Cortex of kidney (tissue), 1 donor: ENCODE measurements at places on chromosomes 5 and 9.

DNA sequence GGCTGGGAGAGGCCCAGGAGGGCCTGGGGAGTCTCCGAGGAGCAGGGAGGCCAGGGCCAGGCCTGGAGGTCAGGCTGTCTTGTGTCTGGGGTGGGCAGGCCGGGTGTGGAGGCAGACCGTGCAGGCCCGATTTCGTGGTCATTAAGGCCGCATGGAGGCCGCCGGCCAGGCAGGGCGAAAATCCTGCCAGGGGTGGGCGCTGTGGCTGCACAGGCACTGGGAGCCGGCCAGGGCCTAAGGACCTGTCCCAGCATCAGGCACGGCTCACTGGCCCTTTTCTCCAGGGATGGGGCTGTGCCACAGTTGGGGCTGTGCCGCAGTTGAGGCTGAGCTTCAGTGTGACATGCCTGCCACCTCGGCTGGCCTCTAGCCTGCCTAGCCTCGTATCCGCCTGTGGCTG lies 35.9 kb downstream of the ASS1 start:
- DNase-seq: no peak

DNA sequence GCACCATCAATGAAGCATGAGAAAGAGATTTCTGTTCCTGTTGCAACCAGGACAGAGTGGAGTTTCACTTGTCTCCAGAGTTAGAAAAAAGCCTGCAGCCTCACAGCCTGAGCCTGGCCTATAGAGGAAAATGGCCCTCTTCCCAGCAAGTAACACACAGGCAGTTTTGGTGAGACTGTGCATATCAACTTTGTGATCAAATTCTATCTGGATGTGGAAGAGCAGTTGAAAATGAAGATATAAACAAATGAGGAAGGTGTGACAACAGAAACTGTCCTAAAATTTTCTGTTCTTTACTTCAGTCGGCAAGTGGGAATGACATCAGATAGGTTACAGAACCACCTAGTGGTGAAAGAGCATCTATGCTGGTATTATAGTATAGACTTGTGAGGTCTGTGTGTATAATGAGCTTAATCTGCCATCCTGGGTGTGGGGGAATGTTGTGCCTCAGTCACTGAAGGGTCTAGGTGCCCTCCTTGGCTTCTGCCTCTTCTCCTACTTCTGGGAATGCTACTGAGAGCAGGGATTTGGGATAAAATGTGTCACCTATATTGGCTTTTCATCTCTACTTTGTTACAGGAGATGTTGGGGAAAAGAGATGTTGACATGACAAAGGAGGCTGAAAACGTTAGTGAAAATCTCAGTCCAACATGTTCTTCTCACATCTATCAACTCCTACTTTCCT lies 28.2 kb downstream of the YIPF5 start:
- no peak for DNase-seq

- no peak for DNase-seq
Measured at GRCh38 chr5:543755-544674, 19.8 kb upstream of the SLC9A3 start.

DNA sequence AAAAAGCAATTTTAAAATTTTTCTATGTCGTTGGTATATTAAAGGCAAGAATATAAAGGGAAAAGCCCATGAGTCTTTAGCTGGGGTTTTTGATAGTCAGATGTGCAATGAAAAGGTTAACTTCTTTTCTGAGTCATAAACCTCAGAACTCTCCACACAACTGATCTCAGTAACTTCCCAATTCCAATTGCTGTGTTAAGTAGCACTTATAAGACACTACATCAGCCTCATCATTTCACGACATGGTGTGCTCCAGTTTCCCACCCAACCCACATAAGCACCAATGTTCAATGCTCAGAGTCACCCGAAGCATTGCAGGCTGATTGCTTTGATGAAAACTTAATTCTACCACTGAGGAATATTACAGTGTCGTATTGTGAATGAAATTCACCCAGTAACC lies 155.8 kb downstream of the TSSK1B start:
- no peak for DNase-seq

GRCh38 chr9:95071450-95071849 lies 246.1 kb downstream of the FANCC start:
- DNase-seq: no peak

- DNase-seq: no peak
Measured at GRCh38 chr9:1492156-1492555, 442.0 kb downstream of the DMRT2 start.

DNA sequence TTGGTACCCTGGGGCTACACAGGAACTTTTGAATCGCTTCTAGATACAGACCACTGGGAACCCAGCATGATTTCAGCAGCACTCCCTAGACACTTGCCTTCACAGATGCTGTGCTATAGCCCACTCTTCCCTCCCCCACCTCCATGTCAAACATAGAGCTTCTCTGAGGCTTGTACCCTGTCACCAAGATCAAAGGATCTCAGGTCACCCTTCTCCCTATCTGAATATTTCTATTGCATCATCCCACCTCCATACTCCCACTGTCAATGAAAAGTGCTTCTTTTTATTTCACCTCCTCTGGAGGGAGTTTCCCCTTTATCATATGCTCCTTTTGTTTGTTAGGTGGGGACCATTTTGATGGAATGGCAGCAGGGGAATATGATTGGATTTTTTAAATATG lies 29.2 kb upstream of the PHF24 start:
- DNase-seq: no peak

- DNase-seq: no peak
Measured at GRCh38 chr5:71719063-71719964, at the start of gene CARTPT. Gene CARTPT (plus strand): TSS chr5:71719275. CDS start chr5:71719294, 19 bp downstream.

DNA sequence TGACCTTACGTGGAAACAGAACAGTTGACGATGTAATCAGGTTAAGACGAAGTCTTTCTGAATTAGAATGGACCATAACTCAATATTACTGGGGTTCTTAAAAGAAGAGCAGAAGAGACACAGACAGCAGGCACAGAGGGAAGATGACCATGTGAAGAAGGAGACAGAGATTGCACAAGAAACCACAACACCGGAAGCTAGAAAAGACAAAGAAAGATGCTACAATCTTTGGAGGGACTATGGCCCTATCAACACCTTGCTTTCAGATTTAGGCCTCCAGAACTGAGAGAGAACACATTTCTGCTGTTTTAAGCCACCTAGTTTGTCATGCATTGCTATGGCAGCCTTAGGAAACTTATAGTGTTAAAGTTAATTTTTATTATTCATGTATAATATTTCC lies 27.1 kb downstream of the CDH9 start:
- DNase-seq: no peak

- DNase-seq: no peak
Measured at GRCh38 chr9:16191691-16192402, 639.0 kb downstream of the CCDC171 start.

GRCh38 chr9:137134191-137134590 lies 4.8 kb upstream of the GRIN1 start:
- DNase-seq: no peak

DNA sequence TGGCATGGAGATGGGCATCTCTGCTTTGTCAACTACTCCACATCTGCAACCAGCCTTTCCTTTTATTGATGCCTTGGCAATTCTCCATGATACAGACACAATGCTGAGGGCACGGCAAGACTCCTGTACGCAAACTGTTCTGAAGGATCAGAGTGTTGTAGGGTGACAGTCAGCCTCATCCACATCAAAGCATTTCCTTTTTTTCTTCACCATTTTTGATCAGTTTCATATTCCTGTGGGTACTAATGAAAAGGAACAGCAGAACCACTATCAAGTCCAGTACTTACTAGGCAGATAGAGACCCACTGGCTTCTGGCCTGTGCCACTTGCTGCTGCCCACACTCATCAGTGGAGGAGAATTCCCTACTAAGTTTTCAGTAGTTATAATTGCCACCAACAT lies 181.6 kb downstream of the PALM2AKAP2 start:
- no peak for DNase-seq

GRCh38 chr5:9502864-9503263 lies 43.0 kb downstream of the SEMA5A start:
- DNase-seq: no peak

GRCh38 chr5:91302958-91303357 lies 80.2 kb downstream of the ARRDC3 start:
- no peak for DNase-seq

DNA sequence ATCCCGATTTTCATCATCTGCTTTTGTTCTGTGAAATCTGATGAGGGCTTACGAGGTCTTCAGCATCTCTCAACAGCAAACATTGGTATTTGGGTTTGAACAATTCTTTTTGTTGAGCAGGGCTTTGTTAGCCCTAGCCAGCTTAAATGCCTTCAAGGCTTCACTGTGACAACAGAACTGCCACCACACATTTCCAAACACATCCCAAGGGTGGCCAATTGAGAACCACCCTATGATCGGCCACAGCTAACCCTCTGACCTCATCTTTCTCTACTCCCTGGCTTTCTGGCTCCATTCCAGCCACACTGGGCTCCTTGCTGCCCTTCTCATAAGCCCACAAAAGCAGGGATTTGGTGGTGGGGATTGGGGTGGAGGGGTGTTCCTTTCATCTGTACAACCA lies 17.6 kb downstream of the MTX3 start:
- no peak for DNase-seq

DNA sequence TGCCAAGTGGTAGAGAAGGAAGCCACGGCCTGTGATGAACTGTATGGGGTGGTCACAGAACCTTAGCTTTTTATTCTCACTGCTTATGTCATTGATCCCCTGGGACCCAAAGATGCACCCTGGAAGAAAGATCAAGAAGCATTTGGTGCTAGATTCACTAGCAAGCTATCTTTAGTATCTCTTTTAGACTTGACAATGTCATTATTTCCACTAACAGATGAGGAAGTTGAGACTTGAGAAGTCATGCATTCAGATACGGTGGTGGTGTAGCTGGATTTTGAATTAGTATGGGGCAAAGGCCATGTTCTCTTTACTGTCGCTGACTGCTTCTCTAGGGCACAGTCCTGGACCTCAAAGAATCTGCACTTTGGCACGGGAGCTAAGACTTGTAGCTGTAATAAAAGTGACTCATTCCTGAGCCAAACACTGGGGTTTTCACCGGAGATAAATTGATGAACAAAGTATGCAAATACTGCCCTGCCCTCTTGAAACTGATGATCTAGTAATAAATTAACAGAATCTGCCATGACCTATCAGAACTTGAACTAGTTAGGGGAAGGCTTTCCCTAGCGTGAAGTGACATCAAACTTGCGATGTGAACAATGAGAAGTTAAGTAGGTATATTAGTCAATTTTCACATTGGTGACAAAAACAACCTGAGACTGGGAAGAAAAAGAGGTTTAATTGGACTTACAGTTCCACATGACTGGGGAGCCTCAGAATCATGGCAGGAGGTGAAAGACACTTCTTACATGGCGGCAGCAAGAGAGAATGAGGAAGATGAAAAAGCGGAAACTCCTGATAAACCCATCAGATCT lies 5.4 kb downstream of the GDA start:
- no peak for DNase-seq

- no peak for DNase-seq
Measured at GRCh38 chr9:37036371-37036775, 2.3 kb upstream of the PAX5 start.

- DNase-seq: no peak
Measured at GRCh38 chr9:136362450-136362784, 1.1 kb downstream of the DNLZ start.

- DNase-seq: no peak
Measured at GRCh38 chr9:70385426-70385825, 29.0 kb downstream of the KLF9 start.

- no peak for DNase-seq
Measured at GRCh38 chr5:122442938-122443337, 130.9 kb downstream of the SNCAIP start.

- no peak for DNase-seq
Measured at GRCh38 chr5:19001539-19001938, 986.5 kb downstream of the CDH18 start.

DNA sequence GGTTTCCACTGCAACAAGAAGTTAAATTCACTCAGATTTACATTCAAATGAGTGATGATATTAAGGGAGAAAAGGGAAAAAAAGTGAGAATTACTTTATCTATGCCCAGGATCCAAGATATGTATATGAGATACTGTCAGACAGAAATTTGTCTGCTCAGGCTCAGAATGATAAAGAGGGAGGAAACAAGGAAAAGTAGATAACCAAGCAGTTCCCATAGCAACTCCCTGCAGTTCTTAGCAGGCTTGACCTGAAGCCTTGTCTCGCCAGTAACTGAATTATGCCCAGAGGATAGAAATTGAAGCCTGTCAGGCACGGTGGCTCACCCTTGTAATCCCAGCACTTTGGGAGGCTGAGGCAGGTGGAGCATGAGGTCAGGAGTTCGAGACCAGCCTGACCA lies 304.4 kb downstream of the TLE1 start:
- no peak for DNase-seq

GRCh38 chr9:17005056-17005823 lies 129.6 kb upstream of the CNTLN start:
- DNase-seq: no peak

DNA sequence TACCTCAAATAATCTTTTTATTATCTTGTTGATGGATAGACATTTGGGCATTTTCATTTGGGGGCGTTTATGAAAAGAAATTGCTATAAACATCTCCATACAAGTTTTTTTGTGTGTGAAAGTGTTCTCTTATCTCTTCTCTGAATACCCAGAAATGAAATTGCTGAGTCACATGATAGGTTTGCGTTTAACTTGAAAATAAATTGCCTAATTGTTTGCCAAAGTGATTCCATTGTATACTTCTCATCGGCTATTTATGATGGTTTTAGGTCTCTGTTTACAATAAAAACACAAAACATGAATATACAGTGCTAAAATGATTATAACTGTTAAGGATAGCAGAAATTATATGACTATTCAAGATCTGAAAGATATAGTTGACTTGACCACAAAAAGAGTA lies 361.7 kb downstream of the TAF11L14 start:
- DNase-seq: no peak

- no peak for DNase-seq
Measured at GRCh38 chr5:33843579-33843978, 48.2 kb downstream of the ADAMTS12 start.
